Dorsolateral prefrontal cortex (tissue), 122 donors: ENCODE measurements at places on chromosomes 12 and 14. TPM values are rescaled to one million over a fixed set of nuclear protein-coding genes. Genes with fewer than 3 reads are reported as not detected.
A peak's percentile ranks its signal among the peaks of the same experiment; 100 is the strongest.

GRCh38 chr14:72301352-72301751 lies 369.1 kb downstream of the RGS6 start:
- no peak for DNase-seq

OVCH1 gene
- total RNA-seq, result 0.58 TPM

- DNase-seq, result no peak
These were observed 1.1 kb upstream of the BCL11B start for GRCh38 chr14:99272899-99273765.

LRRC10 gene
- total RNA-seq, result not detected

- DNase-seq, result no peak
These were observed 2.9 kb upstream of the NAB2 start for GRCh38 chr12:57085999-57086492.

DNA sequence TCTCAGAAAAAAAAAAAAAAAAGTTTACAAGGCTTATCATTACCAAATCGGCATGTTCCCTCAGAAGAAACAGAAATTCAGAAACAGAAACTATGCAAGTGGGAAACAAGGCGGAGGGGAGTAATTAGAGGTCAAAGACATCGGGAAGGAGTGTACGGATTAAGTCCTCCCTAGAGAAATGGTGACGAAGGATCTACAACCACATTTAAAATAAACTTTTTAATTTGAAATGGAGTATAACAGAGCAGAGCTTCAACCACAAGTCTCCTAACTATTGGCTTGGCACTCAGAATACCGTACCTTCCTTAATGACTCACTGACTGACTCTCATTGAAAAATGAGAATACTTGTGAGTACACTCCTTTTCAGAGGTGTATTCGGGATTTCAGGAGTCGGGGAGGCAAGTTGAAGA lies 908 bp downstream of the ENTPD5 start:
- DNase-seq, result no peak

- DNase-seq, result no peak
These were observed 226.6 kb upstream of the EGLN3 start for GRCh38 chr14:34177466-34177865.

GRCh38 chr14:33846100-33846824 lies 104.6 kb downstream of the EGLN3 start:
- DNase-seq, result no peak

DNA sequence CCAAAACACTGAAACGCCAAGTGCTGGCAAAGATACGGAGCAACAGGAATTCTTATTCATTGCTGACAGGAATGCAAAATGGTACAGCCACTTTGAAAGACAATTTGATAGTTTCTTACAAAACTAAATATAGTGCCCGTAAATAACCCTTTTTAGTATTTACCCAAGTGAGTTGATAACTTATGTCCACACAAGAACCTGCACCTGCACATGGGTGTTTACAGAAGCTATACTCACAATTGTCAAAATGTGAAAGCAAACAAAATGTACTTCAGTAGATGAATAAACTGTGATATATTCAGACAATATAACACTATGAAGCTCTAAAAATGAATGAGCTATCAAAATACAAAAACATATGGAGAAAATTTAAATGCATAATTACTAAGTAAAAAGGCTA lies 86.6 kb downstream of the ATXN7L3B start:
- DNase-seq, result no peak

GRCh38 chr14:31164115-31164514 lies 43.5 kb downstream of the HECTD1 start:
- DNase-seq, result no peak

GRCh38 chr12:62481843-62482540 lies 15.4 kb downstream of the MON2 start:
- peak; percentile 63 for DNase-seq

HVCN1 gene
- total RNA-seq, result 9.6 TPM

DNA sequence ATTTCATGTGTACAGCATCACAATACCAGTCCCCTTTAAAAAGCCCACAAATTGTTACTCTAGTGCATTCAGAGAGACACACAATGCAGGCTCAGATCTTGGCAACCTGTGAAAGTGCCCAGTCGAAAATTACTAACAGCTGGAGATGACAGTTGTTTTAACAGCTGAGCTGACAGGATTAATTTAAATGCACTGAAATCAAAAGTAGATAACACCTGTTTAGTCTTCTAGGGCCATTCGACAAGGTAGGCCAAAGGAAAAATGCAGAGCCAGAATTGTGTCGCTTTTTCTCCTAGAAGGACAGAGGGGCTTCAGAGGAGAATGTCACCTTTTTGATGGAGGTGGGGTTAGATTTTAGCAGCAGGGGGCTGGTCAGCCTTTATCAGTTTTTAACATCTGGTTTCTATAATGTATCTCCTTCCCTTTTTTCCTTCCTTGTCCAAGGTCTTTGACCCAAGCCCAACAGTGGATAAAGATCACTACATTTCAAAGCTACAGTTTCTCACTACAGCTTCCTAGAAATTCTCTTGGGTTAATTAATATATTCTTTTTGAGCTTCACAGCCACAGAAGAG lies 139.1 kb downstream of the SOX5 start:
- DNase-seq, result no peak

DNA sequence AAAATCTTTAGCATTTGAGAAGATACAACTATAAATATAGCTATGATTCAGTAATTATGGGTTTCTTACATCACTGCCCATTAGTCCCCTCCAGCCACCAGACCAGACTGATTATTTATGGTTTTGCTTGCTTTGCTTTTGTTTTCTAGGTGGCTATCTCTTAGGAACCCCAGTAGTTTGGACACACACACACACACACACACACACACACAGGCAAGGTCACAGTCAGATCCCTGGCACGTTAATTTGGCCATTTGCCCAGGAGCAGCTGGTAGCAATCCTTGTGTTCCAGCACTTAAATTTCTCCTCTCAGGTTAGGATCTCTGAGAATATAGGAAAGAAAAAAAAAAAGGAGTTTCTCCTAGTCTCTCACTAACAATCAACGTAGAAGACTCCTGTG lies 90.2 kb upstream of the RESF1 start:
- no peak for DNase-seq

DNA sequence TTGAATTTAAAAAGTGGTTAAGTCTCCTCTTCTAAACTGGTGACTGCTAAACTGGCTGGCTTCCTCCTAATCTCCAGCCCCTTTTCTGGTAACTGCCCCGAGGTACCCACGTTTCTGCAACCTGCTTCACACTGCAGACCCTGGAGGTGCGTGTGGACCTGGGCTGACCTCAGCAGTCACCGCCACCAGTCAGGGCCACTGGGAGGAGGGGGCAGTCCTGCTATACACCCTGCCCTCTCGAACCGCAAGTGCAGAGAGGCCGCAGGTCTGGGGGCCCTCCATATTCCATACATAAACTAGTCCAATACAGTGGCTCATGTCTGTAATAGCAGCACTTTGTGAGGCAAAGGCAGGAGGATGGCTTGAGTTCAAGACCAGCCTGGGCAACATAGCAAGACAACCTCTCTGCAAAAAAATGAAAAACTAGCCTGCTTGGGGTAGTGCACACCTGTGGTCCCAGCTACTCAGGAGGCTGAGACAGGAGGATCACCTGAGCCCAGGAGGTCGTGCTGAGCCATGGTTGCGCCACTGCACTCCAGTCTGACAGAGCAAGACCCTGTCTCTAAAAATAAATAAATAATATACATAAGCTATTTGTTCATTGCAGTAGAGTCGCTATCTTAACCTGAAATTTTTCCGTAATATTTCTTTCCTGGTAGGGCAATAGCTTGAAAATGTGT lies 25.6 kb downstream of the VPS37B start:
- peak; percentile 27 for DNase-seq

- DNase-seq, result no peak
These were observed 105.1 kb downstream of the ZFP36L1 start for GRCh38 chr14:68687746-68688145.

GRCh38 chr12:4279198-4279690 lies 5.7 kb downstream of the CCND2 start:
- no peak for DNase-seq

DNA sequence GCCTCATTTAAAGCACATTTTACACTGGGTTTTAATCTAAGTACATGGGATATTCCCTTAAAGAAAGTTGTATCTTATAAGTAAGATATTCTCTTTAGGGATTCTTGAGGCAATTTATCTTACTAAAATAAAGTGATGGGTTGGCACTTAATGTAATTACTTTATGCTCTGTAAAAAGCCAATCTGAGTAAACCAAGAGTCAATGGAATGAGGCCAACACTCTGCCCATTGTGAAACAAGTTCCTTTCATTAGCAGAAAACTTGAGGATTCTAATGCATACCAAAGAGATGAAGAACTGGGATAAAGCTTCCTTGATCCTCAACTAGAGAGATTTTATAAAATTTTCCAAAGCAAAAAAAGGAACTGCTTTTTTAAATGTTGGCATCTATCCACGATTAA lies 121.2 kb downstream of the METTL25 start:
- DNase-seq, result no peak

- DNase-seq, result no peak
These were observed 3.4 kb upstream of the GLIPR1 start for GRCh38 chr12:75477137-75477536.

ATF7IP gene
- 77.0 TPM for total RNA-seq

SLC35F4 gene
- 1.5 TPM for total RNA-seq

GRCh38 chr12:90515199-90516175 lies 439.5 kb downstream of the CCER1 start:
- DNase-seq, result no peak

SERPINA9 gene
- total RNA-seq, result not detected

GRCh38 chr12:19451196-19451595 lies 11.9 kb downstream of the AEBP2 start:
- DNase-seq, result no peak

DNA sequence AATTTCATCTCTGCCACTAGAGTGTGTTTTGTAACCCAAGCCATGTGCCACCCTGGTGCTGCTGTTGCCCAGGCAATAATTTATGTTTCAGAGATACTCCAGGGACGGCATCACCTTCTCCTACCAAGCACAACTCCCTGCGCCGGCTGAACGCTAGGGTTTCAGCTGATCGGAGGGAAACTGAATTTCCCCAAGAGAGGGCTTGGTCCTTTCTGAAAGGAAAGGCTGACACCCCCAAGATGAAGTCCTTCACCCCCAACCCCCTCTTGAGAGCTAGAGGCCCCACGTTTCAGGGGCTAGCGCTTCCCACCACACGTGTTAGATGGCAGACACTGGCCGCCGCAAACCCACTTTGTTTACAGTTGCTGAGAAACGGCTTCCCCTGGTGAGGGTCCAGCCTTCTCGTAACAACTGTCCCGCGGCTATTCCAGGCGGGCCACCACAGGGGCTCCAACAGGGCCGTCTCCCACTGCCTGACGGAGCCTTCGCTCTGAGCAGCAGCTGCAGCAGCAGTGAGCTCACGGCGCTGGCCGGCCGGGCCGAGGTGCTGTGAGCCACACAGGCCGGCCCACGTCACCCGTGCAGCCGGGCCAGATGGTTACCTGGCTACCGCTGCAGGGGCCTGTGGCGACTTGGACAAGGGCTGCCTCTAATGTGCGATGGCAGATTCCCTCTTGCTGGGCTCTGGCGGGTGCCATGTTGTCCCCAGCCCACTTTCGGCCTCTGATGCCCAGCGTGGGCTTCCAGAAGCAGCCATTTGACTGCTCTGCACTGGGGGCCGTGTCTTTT lies 66.4 kb downstream of the TESC start:
- peak; percentile 42 for DNase-seq

MYO1H gene
- total RNA-seq, result 0.93 TPM

CRY1 gene
- total RNA-seq, result 24.6 TPM

GRCh38 chr14:34060651-34060999 lies 109.8 kb upstream of the EGLN3 start:
- DNase-seq, result no peak

NXPH4 gene
- 5.1 TPM for total RNA-seq

GRCh38 chr12:42589465-42590329 lies at the start of gene PRICKLE1:
TSS of gene PRICKLE1 (minus strand) at chr12:42589746. CDS start at chr12:42472516, 117,230 bp downstream.
- DNase-seq, result no peak

DNA sequence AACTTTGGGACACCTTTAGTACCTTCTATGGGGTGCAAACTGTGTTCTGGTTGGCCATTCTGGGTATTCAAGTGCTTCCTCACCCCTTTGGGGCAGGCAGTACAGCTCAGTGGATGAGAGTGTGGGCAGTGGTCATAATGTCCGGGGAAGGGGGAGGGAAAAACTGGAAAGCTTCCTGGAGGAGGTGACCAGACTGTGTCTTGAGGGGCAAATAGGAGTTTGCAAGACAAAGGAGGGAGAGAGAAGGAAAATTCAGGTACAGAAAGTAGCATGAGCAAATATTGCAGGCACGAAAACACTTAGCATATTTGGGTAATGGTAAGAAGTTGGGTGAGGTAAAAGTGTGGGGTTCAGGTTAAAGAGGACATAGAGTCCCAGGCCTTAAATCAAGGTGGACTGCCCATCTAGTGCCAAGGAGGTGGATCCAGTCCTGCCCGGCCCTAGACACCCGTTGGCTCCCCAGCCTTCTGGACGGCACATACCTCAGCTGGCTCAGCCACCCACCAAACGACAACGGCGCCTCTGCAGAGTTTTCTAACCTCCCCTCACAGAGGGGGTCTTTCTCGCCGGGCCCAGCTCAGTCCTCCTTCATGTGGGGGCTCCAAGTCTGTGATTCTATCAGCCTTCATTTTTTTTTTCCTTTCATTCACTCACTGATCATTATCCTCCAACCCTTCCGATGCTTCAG lies 86.4 kb downstream of the DICER1 start:
- DNase-seq, result no peak

GRCh38 chr12:65279369-65280112 lies 1.1 kb downstream of the MSRB3 start:
- no peak for DNase-seq

GRCh38 chr14:101120641-101121507 lies 217.4 kb upstream of the RTL1 start:
- peak; percentile 32 for DNase-seq

DNA sequence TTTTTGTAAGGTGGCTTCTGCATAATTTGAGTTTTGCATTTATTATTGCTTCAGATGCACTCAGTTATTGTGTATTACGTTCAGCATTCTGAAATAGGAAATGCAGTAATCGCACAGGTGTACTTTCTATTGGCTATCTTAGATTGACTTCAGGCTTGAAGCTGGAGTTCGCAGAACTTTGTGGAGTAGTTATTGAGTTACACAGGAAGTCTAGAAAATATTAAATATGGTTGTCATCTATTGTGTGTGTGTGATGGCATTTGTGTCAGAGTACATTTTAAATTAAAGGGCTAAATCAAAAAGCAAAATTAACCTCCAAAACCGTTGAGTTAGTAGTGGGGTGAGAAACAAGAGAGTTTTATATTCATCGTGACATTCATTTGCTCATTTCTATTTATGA lies 2.7 kb downstream of the ARID2 start:
- DNase-seq, result no peak

GRCh38 chr14:39229601-39230110 lies 4.1 kb upstream of the MIA2 start:
- DNase-seq, result no peak

EML5 gene
- total RNA-seq, result 13.1 TPM

DNA sequence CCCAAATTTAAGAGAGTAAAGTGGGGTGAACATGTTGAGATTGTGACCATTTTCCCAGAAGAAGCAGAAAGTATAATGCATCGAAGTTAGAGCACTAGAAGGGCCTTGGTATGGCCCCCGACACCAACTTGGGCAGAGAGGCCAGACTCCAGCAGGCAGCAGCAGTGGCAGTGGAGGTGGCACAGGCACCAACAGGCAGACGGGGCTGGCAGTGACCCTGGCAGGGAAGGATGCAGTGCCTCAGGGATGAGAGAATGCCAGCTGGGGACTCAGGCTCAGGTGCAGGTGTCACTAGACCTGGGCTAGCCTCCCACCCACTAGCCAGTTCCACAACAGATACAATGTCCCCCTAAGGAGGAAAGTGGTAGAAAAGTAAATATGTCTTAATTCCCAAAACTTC lies 27.7 kb upstream of the AMIGO2 start:
- no peak for DNase-seq

SLC25A21 gene
- total RNA-seq, result 0.30 TPM
